ENCODE measurements at places on chromosomes 6 and 20.

DNA sequence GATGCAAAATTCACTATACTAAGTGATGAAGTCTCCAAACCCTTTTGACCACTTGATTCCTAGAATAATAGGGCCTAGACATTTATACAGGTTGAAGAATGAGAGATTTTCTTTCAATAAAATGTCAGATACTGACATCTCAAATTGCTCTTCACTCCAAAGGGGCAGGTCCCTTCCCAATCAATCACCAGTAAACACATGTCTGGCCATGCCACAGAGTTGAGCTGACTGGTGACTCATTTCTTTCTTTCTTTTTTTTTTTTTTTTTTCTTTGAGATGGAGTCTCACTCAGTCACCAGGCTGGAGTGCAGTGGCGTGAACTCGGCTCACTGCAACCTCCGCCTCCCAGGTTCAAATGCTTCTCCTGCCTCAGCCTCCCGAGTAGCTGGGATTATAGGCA lies 388.6 kb upstream of the BTBD3 start:
- no peak for DNase-seq

DNA sequence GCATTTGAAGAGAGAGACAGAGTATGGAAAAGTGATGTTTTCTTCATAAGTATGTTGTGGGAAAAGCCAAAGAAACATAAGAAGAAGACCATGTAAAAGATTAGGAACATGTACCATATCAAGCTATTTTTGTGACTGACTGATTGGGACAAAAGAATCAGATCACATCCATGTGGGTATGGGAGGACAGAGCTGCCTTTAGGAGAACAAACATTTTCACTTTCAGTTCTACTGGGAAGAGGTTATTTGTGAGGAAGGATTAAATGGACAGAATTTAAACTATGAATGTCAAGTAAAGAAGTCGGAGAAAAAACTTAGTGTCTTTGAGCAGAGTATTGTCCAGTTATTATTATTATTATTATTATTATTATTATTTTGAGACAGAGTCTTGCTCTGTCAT lies 124.4 kb upstream of the HCRTR2 start:
- DNase-seq, result no peak

GRCh38 chr20:61458146-61458746 lies 206.2 kb downstream of the CDH4 start:
- no peak for DNase-seq

GRCh38 chr20:568097-568652 lies 24.6 kb upstream of the CSNK2A1 start:
- no peak for DNase-seq

DNA sequence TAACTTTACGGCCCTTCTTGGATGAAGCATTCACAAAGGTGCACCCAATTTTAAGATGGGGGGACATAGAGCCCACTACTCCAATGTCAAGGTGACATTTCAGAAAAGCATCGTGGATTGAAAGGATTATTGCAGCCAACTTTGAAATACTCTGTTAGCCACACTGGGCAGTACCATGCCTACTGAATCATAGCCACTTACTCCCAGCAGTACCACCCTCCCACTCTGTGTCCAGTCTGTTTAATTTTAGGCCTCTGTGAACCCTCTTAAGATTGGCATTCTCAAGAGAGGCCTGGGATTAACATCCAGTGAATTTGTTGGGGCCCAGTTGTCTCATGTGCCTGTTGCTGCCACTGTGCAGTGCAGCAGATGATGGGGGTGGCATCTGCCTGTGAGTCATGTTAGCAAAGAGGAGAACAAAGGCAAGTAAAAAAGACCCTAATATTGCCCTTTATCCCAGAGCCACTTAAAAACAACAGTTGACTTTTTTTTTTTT lies 11.2 kb upstream of the HDAC2 start:
- DNase-seq, result no peak

DNA sequence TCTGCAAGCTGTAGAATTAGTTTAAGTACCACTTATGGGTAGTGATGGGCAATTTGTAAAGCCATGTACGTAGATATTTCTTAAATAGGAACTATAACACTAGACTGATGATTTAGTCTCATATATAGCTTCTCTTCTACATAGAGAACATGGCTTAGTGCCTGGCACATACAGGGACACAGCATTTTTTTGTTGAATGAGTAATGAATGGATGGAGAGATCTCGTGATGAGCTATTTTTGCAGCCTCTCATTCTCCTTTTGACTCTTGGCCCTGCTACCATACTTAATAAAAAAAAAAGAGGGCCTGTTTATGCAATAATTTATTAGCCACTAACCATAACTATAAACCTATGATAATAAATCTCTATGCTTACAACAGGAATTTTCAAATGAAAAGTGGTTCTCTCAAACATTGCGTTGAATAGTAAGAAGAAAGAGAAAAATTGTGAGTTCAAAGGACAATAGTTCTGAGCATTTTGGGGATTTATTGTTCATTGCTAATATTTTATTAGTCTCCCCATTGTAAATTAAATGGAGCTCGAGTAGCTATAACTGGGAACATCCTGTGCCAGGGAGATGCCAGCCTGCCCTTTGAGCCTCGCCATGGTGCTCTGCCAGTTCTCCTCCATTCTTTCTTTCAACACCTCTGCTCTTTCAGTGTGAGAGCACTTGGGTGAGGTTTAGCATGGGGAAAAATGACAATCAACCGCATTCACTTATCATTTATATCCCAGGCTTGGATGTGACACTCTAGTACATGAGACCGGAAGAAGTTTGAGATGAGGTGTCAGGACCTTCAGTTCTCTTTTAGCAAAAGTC lies 14.7 kb upstream of the RCAN2 start:
- no peak for DNase-seq

DNA sequence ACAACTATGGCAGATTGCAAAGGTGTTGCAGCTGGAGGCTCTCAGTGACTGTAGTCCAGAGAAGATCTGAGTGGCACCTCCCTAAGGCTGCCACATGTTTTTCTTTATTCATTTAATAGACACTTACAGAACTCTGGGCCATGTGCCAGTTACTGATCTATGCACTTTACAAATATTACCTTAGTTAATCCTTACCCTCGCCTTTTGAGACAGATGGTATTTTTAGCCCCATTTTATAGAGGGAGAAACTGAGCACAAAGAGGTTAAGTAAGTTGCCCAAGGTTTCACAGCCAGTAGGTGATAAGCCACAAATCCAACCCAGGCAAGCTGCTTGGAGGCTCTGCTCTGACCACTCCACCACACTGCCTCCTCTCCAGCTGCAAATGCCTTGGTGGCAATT lies 6.5 kb upstream of the SCRT2 start:
- DNase-seq, result no peak

GRCh38 chr20:52129611-52130010 lies 62.0 kb downstream of the ZFP64 start:
- no peak for DNase-seq

DNA sequence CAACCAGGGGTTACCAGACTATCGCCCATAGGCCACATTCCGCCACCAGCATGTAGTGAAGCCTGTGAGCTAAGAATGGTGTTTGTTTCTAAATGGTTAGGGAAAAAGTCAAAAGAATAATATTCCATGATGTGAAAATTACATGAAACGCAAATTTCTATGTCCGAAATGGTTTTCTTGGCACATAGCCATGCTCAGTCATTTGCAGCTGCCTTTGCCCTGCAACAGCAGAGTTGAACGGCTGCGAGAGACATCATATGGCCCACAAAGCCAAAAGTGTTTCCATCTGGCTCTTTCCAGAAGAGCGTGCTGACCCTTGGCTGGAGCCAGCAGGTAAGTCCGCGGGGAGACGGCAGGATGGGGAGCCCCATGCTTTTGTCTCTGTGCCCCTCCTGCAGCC lies 60.7 kb downstream of the FAM120B start:
- no peak for DNase-seq

- peak; percentile 54 for DNase-seq
Observed at GRCh38 chr20:38221119-38221589, 39.4 kb downstream of the KIAA1755 start.

DNA sequence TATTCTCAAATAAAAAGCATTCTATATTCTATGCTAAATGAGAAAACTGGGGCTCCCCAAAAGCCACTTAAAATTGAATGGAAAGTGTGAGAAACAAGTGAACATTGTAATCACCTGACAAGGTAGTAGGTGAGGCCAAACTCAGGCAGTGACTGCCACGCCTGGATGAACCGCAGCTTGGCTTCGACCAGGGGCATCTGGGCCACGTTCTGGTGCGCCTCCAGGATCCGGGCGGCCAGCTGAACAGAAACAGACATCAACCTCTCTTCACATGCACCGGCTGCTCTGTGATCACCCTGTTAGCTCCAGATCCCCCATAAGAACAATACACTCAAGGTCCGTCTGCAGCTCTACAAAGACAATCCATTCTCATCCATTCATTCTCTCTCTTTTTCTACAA lies 30.1 kb upstream of the LRRN4 start:
- DNase-seq, result no peak

- DNase-seq, result no peak
Observed at GRCh38 chr20:48784273-48784641, 43.5 kb downstream of the PREX1 start.

DNA sequence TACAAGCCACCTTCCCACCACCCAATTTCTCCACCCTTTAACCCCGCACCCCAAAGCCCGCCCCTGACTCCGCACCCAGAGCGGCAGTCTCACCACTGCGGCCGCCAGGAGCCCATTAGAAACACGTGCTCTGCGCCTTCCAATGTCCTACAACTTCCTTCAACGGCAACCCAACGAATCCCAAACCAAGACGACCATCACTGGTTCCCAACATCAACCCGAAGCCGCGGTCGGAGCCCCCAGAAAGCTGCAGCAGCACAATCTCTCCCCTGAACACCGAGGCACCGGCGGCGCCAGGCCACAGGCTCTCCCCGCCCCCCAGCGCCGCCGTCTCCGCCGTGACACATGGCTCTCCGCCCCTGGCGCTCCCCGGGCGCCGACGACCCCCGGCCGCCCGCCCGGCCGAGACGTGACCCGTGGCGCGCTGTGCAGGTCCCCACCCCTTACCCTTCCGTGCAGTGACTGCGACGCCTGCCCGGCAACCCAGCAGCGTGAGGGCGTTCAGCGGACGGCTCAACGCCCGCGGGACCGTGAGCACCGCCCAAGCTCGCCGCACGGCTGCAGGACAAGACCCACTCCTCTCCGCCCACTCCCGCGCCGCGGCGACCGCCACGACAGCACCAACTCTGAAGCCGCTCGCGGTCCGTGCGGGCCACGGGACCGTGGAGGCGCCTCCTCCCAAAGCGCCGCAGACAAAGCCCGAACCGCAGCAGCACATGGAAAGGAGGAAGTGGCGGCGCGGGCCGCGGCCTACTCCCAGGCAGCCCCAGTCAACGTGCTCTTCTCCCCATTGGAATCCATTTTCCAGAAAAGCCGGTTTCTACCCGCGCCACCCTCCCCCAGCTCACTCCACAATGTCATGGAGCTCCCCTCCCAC lies 551 bp downstream of the SYNCRIP start:
- DNase-seq, result peak; percentile 38

DNA sequence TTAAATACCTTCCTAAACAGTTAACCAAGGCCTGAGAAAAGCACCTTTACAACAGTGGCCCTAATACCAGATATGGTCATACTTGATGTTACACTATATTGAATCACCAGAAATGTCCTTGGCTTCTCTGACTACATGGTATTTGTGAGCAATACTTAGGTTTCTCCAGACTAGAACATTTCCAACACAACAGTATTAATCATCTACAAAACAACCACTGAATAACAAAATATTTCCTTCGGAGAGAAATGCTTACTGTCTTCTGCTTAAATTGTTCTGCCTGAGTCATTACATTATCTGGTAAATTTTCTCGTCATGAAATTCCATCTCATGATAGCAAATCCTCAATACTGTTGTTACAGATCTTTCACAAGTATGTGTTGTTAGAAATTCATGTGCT lies 252.9 kb upstream of the RUNX2 start:
- no peak for DNase-seq

- no peak for DNase-seq
Observed at GRCh38 chr6:168093071-168093505, 14.1 kb upstream of the FRMD1 start.

DNA sequence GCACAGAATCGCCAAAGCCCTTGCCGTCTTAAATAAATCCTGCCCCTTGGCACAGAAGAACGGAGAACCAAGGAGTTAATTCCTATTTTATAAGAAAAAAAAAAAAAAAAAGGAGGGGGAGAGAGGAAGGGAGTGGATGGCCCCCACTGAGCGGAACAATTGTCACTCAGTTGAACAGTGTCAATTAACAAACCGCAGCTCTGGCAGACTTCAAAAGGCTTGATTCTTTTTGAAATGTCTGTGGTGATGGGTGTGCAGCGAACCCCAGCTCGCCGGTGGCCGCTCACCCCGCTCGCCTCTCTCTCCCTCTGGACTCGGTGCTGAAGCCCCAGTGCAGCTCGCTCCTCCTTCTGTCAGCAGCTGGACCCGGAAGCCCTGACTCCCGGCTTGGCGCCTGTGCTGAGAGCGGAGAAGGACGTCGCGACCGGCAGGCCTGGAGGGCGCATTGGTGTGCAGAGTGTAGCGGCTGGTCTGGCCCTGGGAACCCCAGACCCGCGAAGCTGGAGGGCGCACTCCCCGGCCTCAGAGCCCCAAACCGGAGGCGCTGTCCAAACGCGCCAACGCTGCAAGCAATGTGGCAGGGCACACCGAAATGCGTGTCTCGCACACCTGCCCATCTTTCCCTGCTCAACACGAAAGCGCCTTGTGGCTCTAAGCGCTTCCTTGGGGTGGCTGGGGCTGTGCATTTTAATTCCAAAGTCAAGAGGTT lies 3.4 kb downstream of the LINC00237 start:
- DNase-seq, result no peak

DNA sequence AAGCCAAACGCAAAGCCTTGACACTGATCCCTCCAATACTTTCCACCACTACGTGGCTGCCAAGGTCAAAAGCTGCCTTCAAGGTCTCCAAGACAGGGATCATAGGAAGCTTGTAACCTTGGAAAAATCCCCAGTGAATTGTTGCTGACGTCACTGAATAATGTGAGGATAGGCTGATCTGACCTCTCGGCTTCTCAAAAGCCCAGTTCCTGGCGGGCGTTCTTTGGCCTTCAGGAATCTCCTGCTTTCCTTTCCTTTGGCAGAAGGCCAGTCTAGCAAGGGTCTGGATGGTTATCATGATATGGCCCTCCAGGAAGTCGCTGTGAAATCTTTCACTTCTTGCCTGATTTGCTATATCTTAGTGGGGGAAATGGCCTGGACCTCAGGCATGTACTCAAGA lies 61.4 kb upstream of the TNFAIP3 start:
- no peak for DNase-seq

- DNase-seq, result no peak
Observed at GRCh38 chr6:150267686-150268561, 100.9 kb upstream of the IYD start.

GRCh38 chr20:2845607-2846006 lies 5.1 kb downstream of the VPS16 start:
- DNase-seq, result no peak

Data from stimulated activated CD4-positive, alpha-beta T cell treated with anti-CD3 and anti-CD28 coated beads, TNF-alpha, amount 100 ng/mL, for 48 hours (primary cell).